Temporal lobe (tissue), 4 donors: ENCODE measurements at places on chromosomes 7 and 10. TPM values are rescaled to one million over a fixed set of nuclear protein-coding genes. Genes with fewer than 3 reads are reported as not detected.

LRRN3 gene
- total RNA-seq = 87.5 TPM

MSMB gene
- not detected for total RNA-seq

LAMB4 gene
- total RNA-seq = 0.49 TPM

GIMAP5 gene
- 2.7 TPM for total RNA-seq

CCL26 gene
- not detected for total RNA-seq

ATRNL1 gene
- 353 TPM for total RNA-seq

ACSM6 gene
- not detected for total RNA-seq

LAMB1 gene
- 29.5 TPM for total RNA-seq

CHST3 gene
- 5.4 TPM for total RNA-seq
